ENCODE measurements at places on chromosomes 2 and 18.

GRCh38 chr2:119723784-119724467 lies 35.8 kb upstream of the PTPN4 start:
- DNase-seq: no peak

DNA sequence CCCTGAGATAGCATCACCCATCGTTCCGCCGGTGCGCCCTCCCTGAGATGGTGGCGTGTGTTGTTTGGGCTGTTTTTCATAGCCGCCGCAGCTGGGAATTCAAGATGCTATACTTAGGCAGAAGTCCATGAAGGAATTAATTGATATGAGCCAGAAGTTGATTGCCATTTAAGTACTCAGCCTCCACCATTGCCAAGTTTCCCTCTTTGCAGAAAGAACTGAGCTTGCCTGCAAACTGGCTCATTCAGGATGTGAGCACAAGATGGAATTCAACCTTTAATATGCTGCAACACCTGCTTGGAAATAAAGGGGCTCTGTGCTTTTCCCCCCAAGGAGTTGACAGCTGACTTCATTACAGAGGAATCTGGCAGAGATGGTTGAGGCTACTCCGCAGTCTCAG lies 295.5 kb downstream of the ZNF521 start:
- DNase-seq: no peak

DNA sequence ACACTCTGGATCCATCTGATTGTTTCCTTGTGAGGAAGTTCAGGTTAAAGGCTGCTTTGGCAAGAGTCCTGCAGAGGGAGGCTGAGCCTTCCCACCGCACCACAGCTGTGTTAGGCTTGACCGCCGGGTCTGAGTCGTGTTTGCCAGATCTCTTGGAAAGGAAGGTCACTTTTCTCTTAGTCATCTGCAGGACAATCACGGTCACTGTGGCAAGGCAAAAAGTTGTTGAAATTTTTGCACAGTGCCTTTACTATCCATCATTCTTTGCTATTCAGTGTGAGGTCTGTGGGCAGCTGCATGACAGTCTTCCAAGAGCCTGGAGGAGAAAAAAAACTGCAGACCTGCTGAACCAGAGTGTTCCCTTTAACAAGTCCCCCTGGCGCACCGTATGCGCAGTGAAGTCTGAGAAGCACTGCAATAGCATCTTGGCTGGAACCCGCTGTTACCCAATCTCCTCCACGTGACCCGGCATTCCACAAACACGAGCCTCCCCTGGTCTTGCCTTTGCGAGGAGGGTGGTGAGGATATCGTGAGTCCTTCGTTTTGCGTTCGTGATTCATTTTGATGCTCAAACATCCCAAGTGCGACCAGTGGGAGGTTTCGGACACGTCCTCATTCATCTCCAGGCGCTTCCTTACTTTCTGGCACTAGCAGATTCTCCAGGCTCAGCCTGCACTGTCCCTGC lies 23.0 kb downstream of the BIN1 start:
- DNase-seq: peak; percentile 64

- DNase-seq: no peak
These were observed 4.7 kb downstream of the DGKD start for GRCh38 chr2:233358947-233359346.

DNA sequence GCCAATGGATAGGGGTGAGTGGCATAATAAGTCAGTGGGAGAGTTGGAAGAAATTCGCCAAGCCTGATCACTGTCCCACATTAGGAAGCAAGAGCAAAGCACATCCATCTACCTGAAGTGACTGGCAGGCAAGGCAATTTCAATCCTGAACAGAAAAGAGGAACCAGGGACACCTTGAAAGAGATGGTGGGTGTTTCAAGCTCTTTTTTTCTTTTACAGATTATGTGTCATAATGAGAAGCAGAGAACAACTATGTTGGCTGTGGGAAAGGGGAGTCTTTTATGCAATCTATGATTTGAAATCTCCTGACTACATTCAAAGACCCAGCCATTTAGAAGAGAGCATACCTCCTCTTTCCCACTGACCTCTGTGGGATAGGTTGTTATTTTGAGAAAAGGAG lies 63.5 kb downstream of the TGIF1 start:
- DNase-seq: no peak

All from body of pancreas (tissue), 4 donors.